ENCODE measurements at places on chromosomes 5 and 9.

DNA sequence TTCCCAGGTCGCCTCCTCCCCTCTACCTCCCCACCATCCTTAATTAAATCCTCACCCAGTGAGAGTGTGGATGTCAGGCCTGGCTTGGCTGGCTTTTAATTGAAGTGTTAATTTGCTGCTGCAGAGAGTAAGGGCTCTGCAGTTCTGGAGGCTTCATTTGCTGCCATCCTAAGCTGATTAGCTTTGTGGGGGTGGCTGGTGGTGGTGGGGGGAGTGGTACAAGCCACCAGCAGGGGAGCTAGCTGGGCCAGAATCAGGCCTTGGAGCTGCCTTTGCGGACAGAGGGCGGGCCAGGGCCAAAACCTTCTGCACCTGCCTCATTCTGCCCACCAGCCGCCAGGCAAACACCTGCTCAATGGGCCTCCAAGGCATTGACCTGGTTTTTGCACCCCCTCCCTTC is 26.8 kb upstream of the TIFAB start:
- no peak for DNase-seq

- DNase-seq, result no peak
These were observed 21.3 kb downstream of the CCDC69 start for GRCh38 chr5:151202381-151203139.

GRCh38 chr5:173326501-173326960 is 1.7 kb downstream of the STC2 start:
- no peak for DNase-seq

DNA sequence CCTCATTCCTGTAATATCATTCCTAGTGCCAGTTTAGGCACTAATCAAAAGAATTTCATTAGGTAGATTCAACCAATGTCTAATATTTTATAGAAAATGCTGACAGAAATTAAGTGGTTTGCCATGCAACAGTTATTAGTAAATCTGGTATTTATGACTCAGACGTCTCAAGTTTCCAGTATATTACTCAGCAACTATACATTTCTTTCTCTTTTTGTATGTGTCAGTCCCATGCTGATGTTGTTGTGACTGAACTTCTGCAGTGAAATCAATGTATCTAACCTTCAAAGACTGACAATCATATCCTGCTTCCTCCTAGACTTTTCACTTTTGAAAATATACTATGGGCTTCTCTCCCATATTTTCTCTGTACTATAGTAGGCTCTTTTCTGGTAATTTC is 822.5 kb downstream of the NR2F1-AS1 start:
- no peak for DNase-seq

DNA sequence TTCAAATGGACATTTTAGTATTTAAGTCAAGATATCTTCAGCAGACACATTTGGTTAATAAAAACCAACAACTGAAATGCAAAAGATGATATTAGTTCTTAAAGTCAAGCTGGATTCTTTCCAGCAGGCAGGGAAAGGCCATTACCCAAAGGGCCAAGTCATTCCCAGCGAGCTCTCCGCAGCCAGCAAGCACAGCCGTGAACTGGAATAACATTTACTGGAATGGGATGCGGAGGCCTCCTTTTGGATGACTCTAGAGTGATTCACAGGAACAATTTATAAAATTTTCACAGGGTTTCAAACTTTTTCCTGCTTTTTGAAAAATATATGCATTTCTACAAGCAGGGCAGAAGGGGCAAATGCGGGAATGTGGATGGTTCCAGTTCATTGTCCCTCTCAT is 76.6 kb upstream of the DAB2 start:
- no peak for DNase-seq

- no peak for DNase-seq
These were observed 42.4 kb downstream of the CWC27 start for GRCh38 chr5:64811050-64811640.

DNA sequence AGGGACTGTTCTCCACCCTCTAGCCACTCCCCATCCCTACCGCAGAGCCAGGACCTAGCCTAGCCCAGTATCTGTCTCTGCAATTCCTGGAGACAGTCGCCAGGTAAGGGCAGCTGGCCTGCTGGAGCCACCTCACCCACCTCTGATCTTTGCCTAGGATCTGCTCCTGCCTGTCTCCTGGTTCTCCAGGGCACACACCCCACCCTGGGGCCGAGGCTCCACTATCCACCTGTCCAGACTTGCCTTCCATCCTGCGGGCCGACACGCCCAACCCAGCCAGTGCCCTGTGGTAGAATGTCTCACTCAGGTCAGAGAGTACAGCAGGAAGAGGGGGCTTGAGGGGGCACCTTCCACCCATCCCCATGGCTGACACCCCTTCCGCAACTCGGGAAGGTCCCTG is 15.7 kb upstream of the AQP7 start:
- DNase-seq, result no peak

- DNase-seq, result no peak
These were observed 170.1 kb downstream of the ICE1 start for GRCh38 chr5:5592541-5592940.

- no peak for DNase-seq
These were observed 101.2 kb downstream of the DNAH5 start for GRCh38 chr5:13843175-13843846.

- DNase-seq, result no peak
These were observed 447.8 kb downstream of the PLK2 start for GRCh38 chr5:58012102-58012501.

DNA sequence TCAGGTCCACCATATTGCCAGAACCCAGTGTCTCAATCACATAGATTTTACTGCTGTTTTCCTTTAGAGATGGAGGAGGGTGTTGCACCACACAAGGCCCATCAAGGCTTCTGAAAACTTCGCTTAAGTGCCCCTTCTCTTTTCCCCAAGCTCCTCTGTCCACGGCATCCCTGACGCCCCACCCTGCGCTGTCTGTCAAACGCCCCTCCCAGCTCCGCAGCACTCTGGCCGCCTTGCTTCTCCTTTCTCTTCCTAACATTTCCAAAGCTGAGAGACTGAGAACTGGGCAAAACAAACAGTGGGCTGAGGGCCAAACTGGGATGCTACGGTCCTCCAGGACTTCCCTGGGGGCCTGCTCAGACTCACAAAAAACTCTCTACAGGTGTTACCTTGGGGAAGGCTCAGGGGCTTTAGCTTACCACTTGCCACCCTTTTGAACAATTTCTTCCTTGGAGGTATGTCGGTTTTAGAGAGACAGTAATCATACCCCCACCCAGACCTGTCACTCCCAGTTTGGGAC is 28.3 kb upstream of the ERGIC1 start:
- DNase-seq, result no peak

GRCh38 chr9:136307215-136307750 is 3.4 kb upstream of the CCDC187 start:
- no peak for DNase-seq

DNA sequence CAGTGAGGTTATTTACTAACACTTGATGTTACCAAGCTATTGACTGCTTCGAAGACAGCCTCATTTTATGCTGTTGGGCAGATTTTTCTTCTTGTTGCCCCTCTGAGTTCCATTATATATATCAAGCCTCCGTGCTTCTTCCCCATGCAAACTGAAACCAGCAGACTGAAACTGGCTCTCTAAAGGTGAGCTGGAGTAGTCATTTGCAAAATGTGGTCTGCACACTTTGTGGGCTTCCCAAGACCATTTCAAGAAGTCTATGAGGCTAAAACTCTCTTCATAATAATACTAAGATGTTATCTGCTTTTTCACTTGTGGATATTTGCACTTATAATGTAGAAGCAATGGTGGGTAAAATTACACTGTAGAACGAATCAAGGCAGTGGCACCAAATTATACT is 13.9 kb downstream of the SLC36A1 start:
- no peak for DNase-seq

- no peak for DNase-seq
These were observed 61.9 kb upstream of the IL7R start for GRCh38 chr5:35794684-35795375.

DNA sequence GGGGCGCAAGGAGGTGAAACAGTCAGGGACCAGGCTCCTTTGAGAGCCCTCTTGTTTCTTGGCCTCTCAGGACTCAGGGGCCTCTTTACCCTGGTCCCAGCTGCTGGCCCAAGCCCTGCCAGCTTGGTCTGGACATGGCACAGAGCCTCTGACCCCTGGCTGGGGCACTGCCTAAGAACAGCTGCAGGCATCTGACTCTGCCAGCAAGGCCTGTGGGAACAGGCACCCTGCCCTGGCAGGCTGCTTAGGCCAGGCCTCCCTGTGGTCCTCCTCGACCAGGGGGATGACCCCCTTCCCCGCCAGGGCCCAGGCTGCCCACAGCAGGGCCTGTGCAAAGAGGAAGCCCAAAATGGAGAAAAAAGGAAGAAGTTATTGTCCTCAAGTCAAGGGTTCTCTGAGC is 25.5 kb downstream of the OLFML2A start:
- DNase-seq, result no peak

DNA sequence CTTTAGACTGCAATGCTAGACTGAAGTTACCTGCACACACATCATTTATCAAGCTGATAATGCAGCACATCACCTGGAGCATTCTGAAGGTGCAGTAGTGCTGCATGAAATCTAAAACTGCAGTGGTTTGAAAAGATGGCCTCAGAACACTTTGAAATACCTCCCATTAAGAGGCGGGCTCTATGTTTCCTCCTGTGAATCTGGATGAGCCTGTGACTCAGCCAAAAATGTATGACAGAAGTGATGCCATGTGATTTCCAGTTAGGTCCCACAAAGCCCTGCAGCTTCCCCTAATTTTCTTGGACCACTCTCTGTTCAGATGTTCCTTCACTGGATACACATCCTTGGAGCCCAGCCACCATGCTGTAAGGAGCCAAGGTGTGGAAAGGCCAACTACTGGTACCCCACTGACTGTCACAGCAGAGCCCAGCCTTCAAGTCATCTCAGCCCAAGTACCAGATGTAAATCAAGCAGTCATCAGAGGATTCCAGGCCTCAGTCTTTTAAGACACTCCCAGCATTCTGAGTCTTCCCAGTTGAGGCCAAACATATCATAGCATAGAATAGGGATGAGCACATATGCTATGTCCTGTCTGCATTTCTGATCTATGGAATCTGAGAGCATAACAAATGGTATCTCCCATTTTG is 27.2 kb upstream of the DEPDC1B start:
- DNase-seq, result no peak

DNA sequence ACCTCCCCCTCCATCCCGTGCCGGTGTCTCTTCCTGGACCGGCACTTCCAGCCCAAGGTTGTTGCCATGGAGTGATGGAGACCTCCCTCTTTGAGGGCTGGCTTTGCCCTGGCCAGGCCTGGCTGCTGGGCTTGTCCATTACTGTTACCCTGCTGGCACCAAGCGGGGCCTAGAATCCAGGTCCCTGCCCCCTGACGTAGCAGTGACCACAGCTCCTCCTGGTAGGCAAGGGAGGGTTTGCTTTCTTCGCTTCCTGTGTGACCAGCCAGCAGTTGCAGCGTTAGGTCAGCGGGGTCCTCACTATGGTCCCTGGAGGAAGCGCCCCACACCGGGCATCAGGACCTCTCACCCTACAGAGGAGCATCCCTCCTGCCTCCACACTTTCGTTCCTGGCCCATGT is 146.7 kb upstream of the COL5A1 start:
- no peak for DNase-seq

- DNase-seq, result no peak
These were observed 124.8 kb downstream of the COL23A1 start for GRCh38 chr5:178465228-178465860.

GRCh38 chr5:61120534-61120933 is 41.7 kb downstream of the SMIM15 start:
- no peak for DNase-seq

DNA sequence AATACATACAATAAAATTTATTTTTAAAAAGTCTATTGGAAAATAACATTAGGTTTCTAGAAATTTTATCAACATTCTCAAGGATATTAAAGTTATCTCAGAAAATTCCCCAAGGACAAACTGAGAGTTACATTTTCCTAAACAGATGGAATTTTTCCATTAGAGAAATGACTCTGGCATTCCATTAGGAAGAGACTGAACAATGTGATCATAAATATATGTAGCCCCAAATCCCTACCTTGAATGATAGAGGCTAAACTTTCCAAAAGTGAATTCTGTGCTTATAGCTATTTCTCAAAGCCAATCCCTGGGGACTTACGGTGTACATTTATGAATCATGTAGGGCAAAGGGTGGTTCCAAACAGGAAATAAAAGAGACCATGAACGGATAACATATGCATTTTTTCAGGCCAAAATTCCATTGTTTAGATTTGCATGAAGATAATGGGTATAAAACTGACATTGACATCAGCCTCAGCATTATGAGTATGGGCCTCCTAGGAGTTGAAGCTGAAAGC is 1181.0 kb upstream of the DMAC1 start:
- no peak for DNase-seq

DNA sequence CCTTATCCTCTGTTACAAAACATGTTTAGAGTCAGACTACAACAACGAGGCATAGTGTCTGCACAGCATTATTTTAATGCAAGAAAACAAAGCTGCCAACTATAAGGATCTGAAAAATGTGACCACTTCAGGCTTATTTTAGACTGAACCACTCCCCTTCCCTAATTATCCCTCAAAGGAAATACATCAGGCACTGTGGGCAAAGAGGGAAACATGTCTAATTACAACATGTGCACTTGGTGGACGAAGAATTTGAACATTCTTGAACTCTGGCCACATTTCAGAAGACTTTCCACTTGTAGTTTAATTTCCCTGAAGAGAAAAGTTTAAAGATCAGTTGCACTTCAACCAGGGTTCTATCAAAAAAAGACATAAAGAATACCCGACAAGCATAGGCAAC is 3.8 kb downstream of the MTMR12 start:
- DNase-seq, result no peak

DNA sequence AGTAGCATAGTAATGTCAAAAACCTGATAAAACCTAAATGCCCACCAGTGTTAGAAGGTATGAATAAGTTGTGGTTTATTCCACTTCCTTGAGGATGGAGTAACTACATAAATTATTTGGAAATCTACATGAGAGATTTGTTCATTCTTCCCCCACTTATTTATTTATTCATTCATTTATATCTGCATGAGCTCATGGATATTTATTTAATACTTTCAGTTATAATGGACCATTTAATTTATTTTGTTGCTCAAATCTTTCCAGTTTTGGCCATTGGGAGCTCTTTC is 223.8 kb upstream of the S1PR3 start:
- DNase-seq, result no peak

GRCh38 chr5:6360323-6361072 is 17.8 kb downstream of the MED10 start:
- DNase-seq, result no peak

DNA sequence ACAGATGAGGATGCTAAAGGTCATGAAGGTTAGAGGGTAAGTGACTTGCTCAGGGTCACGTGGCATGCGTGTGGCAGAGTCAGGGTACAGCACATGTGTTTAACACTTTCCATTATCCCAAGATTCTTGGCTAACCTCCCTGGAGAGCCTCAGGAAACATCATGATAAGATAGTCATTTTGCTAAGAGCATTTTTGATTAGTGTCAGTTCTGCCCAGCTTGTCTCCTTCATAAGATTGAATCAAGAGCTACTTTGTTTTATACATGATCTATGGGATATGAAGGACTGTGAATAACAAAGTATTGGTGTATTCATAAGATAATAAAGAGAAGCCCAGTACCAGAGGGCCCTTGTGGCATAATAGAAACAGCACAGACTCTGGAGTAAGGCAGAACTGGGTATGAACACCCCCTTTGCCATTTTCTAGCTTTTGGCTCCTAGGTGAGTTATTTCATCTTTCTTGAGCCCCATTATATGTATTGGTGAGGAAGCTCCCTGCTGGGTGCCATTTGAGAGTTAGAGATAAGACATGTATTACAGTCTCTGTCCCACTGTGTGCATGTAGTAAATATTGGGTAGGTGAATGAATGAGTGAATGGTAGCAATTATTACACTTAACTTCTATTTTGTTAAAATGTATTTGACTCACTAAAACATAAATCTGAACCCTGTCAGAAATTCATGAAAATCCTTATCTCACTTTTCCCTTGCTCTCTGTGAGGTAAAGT is 16.1 kb downstream of the PTPDC1 start:
- no peak for DNase-seq
